ENCODE measurements at places on chromosomes 6 and 20.
A peak's percentile ranks its signal among the peaks of the same experiment; 100 is the strongest.

DNA sequence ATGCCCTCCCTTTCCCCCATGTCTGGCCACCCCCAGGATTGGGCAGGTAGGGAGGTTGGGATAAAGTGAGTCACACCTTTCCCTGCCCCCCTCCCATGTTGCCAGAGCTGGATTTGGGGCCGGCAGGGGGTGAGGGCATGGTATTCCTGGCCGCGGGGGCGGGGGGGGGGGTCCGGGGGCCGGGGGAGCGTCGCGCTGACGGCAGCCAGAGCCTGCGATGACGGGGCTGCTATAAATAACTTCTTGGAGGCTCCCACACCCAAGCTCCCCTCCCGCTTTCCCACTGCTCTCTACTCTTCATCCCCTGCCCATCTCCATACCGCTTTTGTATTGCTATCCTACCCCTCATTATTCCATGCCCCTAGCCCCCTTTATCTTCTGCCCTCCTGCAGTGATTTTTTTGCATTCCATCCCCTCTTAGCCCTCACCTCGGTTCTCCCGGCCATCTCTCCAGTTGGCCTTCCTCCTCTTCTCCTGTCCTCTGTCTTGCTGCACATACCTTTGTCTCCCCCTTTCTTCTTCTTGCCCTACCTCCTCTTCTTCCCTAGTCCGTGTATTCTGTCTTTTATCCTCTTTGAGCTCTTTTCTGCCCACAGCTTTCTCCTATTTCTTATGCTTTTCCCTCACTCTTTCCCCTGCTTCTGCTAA, 13.8 kb downstream of the SYNGAP1 start:
- DNase-seq = no peak

GRCh38 chr6:67102743-67103142, 1395.7 kb upstream of the EYS start:
- DNase-seq = no peak

- DNase-seq = no peak
These were observed 118.1 kb downstream of the RWDD2A start for GRCh38 chr6:83311231-83311630.

DNA sequence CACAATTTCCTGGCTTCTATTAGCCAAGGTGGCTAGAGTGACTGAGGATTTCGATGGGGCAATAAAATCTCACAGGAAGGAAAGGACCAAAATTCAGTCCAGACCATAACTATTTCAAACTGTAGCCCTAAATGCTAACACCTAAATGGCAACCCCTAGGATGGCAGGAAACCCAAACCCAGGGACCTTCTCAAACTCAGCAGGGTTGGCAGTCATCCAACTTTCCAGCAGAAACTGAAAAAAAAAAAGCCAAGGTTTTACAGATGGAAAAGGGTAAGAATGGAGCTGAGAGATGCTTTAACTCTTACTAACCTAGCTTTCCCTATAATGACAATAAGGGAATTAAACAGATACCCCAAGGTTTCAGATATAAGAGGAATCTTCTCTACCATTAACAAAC, 10.5 kb downstream of the IBTK start:
- no peak for DNase-seq

- no peak for DNase-seq
These were observed 174.5 kb upstream of the SNX9 start for GRCh38 chr6:157648561-157648960.

DNA sequence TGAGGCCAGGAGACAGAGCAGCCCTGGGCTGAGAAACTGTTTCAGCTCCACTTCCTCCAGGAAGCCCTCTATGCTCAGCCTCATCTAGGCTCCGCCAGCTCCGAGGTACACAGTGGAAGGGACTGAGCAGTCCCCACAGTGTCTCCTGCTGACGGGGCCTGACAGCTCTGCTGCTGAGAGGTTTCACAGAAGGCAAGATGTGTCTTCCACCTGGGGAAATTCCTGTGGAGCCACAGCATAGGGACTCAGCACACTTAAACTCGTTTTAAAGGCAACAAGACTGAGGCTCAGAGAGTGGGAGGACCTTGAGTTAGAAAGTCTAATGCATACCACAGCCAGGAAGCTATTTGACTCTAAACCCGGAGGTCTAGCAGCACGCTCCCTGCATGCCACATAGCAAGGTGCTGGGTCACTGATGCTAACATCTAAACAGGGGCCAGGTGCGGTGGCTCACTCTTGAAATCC, 6.8 kb downstream of the ADA start:
- DNase-seq = peak; percentile 75

GRCh38 chr6:117627533-117627932, 25.2 kb upstream of the GOPC start:
- no peak for DNase-seq

- DNase-seq = no peak
These were observed 147.5 kb downstream of the FLRT3 start for GRCh38 chr20:14189794-14190402.

- no peak for DNase-seq
These were observed 10.7 kb upstream of the STMND1 start for GRCh38 chr6:17091122-17091521.

- no peak for DNase-seq
These were observed 116.8 kb downstream of the MBOAT1 start for GRCh38 chr6:20095436-20095835.

DNA sequence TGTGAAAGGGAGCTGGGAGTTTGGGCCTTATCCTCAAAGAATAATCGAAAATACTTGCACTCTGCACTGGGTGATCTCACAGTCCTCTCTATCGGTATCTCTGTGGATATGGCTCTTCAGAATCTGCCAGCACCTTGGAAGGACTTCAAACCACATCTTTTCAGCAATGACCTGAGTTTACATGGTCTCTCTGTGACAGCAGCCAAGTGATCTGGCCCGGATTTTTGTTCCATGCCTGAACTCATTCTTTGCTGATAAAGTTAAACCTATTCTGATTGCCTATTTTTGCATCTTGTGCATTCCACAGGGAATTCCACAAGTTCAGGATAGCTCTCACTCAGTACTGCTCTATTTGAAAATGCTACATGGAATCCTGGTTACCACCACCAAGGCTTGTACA, 98.9 kb downstream of the HDGFL1 start:
- DNase-seq = no peak

DNA sequence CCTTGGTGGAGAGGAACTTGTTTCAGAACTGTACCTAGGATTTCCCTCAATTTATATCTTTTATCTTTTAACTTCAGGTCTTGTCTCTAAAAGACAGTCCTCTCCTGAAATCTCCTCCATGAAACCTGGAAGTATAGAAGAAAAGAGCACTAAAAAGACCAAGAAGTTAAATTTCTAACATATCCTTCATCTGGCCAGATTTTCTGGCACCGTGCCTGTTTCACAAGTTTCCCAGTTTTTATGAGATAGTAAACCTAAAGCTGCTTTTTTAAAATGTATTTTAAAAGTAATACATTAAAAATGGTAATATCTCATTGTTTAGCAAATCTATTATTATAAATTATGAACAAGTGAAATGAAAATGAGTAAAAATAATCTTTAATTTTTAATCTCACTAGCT, 348.3 kb upstream of the RSPO3 start:
- DNase-seq = no peak

DNA sequence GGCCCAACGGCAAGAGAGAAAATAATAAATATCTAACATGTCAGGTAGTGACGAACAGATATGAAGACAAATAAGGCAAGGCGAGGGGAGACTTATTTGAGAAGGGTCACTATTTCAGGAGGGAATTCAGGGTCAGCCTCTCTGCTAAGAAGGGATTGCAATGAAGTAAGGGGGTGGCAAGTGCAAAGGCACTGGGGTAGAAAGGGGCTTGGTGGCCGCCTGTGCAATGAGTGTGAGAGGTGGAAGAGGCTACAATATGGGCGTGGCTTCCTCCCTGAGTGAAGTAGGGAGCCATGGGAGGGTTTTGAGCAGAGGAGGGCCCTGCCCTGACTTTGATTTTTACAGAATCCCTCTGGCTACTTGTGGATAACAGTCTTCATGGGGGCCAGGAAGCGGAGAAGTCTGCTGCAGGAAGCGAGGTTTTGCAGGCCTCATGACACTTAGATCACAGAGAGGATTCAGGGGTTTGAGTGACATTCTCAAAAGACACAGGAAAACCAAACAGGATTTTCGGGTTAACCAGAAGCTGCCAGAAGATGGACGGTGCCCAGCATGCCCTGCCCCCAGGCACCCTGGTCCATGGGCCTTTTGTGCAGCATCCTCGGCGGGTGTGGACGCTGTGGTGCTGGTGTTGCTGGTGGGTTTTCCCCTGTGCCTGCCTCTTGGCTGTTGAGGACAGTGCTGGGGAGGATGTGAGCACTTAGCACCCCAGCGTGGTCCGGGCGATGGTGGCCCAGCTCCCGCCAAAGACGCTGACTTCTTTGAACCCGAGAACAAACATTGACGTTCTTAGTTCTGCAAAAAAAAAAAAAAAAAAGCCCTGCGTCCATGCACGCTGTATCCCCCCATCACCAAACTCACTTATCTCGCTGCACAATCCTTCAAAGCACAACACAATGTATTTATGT, 124.2 kb upstream of the PTPN1 start:
- DNase-seq = no peak

- peak; percentile 24 for DNase-seq
These were observed 21.5 kb downstream of the COL9A3 start for GRCh38 chr20:62838128-62838891.

- no peak for DNase-seq
These were observed 263.0 kb downstream of the CDC5L start for GRCh38 chr6:44650495-44650894.

DNA sequence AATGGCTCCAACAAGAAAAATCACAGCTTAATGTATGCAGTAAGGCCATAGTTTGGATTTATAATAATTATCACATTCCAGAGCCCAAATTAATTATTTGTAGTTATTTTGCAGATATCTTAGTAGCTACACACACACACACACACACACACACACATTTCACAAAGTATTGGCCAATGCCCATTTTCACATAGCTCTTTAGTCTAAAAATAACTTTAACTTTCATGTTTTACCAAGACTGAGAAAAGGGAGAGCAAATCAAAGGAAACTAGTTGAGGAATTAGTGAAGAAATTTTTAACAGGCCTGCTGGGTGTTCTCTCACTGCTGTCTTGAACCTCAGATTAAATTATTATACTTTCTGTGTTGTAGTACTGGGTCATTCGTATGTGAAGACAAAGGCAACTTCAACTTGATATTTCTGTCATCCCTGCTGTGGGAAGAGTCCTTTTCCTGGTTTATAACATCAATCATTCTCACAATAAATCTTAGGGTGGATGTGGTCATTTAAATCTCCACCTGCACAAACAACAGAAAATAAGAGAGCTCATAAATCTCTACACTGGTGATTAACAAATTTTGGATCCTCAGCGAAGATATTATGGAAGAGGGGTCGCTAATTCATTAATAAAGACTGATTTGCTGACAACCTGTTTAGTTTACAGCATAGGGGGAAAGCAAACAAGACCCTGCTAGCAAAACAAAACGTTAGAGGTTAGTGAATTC, 1.6 kb upstream of the TCF21 start:
- no peak for DNase-seq

DNA sequence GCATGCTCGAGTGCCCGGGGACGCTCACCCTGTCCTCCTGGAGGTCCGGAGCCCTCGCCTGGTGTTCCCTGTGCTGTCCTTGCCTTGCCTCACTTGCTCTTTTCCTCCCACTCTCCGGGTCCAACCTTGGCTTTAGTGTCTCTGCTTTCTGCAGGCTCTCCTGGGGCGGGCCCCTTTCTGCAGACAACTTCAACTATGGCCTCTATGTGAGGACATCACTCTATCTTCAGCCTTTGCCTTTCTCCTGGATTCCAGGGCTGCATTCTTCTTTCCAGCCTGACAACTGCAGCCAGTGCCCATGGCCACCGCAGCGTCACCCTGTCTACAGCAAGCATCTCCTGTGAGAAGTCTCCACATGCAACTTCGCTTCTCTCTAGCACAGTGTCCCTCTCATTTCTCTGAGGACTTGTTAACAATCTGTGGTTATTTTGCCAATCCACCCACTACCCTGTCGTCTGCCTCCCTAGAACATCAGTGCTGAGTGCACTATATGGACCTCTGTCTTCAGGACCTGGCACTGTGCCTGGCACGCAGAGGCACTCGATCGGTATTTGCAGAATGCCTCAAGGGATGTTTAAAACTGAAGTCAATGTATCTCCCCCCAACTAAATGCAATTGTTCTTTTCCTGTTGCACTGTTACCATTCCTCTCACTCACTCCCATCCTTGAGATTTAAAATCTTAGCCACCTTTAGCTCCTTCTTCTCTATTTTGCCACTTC, 35.9 kb downstream of the FOXC1 start:
- DNase-seq = no peak

- DNase-seq = no peak
These were observed 567.3 kb upstream of the BTBD3 start for GRCh38 chr20:11350126-11351005.

- no peak for DNase-seq
These were observed 14.6 kb downstream of the KHDC1 start for GRCh38 chr6:73248192-73248903.

- DNase-seq = no peak
These were observed 84.9 kb upstream of the TMEM181 start for GRCh38 chr6:158474961-158475343.

DNA sequence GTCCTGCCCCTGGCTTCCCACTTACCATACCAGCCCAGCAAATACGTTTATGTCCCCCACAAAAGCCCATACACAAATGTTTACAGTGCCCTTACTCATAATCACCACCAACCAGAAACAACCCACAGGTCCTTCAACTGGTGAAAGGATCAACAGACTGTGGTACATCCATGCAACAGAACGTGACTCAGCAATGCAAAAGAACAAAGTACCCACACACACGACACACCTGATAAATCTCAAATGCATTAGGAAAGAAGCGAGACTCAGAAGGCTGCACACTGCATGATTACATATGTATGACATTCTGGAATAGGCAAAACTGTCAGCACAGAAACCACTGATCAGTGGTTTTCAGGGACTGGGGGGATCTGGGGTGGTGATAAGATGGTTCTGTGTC, 20.5 kb downstream of the NCR2 start:
- no peak for DNase-seq

- DNase-seq = no peak
These were observed 122.1 kb downstream of the TTLL2 start for GRCh38 chr6:167446971-167447370.

DNA sequence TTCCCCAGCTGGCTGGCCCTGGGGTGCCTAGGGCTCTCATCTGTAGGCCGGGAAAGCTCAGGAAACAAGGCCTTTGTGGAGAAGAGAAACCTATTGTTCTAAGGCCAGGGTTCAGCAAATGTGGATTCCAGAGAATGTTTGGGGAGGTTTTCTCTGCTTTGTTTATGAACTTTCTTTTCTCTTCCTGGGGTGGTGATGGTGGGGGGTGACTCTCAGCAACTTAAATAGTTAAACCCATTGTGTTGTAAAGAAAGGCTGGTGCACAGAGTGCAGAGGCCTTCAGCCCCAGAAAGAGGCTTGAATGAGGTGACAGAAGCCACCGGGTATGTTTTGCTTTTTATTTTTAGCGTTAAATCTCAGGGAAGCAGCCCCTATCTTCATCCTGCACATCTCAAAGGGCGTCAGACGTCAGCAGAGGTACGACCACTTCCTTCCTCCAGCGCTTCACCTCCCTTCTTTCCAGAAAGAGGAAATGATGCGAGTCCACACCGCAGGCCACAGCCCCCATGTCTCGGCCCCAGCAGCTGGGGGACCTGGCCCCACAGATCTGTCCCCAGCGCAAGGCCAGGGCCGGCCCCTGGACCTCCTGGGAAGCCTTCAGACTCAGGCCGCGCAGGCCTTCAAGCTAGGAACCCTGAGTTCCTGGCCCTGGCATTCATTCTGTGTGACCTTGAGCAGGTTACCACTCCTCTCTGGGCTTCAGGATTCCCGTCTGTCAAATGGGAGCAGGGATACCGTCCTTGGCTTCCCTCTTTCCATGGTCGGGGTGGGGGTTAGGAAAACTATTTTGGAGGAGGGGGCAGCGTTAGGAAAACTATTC, 605 bp upstream of the PPP1R16B start:
- DNase-seq = no peak

- DNase-seq = no peak
These were observed 563 bp downstream of the MGME1 start for GRCh38 chr20:17969278-17969883.

- no peak for DNase-seq
These were observed 8.3 kb upstream of the MATN4 start for GRCh38 chr20:45316150-45317080.

Measured in GM12864 (cell line).